ENCODE measurements at places on chromosomes 11 and 22. TPM values are rescaled to one million over a fixed set of nuclear protein-coding genes. Genes with fewer than 3 reads are reported as not detected.

DNA sequence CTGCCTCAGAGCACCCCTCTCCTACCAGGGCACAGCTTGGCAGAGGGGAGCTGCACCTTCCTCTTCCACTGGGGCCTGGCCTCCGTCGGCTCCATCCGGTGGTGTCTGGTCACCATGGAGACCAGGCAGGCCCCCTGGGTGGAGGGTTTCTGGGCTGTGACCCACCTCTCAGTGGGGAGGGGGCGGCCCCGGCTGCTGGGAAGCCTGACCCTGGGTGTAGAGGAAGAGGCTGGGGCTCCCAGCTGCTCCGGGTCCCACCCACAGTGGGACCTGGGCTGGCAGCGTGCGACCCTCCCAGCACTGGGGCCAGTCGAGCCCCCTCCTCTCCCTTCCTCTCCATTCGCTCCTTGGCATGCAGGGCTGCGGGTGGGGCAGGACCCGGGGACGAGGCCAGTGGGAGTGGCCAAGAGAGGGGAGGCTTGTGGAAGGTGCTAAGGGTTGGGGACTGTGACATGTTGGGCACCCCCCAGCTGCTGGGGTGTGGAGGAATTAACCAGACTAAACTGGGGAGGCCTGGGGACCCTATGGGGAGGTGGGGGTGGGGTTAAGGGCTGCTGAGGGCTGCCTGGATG is 46.8 kb downstream of the BRSK2 start:
- DNase-seq = no peak
- peaks cover 8% of the 10 kb centered on the region for H3K4me1 ChIP-seq
- peaks cover 8% of the 10 kb centered on the region for H3K27me3 ChIP-seq
- no peak overlapping the region for H3K27ac ChIP-seq
- no peaks in the 10 kb centered on the region for H3K36me3 ChIP-seq
- no peak overlapping the region for H3K4me3 ChIP-seq

- H3K4me3 ChIP-seq = no peak overlapping the region
- no peaks in the 10 kb centered on the region for H3K36me3 ChIP-seq
- DNase-seq = no peak
Observed at GRCh38 chr11:73382747-73383146, 6.5 kb downstream of the RELT start.

- peak; percentile 55 for DNase-seq
- H3K36me3 ChIP-seq = no peaks in the 10 kb centered on the region
- no peak overlapping the region for H3K4me3 ChIP-seq
- H3K27ac ChIP-seq = peak overlapping the region; percentile 58
- H3K4me1 ChIP-seq = peaks cover 27% of the 10 kb centered on the region
Observed at GRCh38 chr11:75383246-75383645, 16.1 kb upstream of the RPS3 start.

GRCh38 chr11:1373536-1374214 is 16.1 kb upstream of the BRSK2 start:
- no peaks in the 10 kb centered on the region for H3K4me1 ChIP-seq
- H3K4me3 ChIP-seq = no peak overlapping the region
- H3K36me3 ChIP-seq = no peaks in the 10 kb centered on the region
- no peak for DNase-seq

DNA sequence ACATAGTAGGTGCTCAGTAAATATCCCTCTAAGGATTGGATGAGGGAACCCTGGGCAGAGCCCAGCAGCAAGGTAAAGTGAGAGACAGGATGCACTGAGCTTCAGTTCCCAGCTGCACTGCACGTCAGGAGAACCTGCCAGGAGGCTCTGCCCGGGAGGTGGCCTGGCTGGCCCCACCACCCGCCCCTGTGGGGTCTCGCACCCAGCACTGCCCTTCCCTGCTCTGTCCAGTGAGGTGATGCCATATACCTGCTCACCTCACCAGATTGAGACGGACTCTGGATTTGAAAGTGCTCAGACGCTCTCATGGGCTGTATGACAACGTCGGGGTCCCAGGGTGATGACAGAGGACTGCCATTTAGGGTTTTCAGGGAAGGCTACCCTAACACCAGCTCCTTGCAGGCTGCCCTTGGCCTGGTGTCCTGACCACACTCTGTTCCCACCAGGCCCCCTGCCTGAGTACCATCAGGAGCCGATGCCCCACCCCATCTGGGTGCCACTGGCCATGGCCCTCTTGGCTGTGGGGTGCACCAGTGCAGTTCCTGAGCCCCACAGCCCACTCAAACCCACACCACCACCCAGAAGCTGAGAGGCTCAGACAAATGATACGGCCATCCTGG is 61.7 kb upstream of the FGF3 start:
- no peak overlapping the region for H3K4me3 ChIP-seq
- H3K27ac ChIP-seq = no peak overlapping the region
- peak; percentile 43 for DNase-seq
- H3K27me3 ChIP-seq = no peaks in the 10 kb centered on the region
- H3K4me1 ChIP-seq = no peaks in the 10 kb centered on the region

DNA sequence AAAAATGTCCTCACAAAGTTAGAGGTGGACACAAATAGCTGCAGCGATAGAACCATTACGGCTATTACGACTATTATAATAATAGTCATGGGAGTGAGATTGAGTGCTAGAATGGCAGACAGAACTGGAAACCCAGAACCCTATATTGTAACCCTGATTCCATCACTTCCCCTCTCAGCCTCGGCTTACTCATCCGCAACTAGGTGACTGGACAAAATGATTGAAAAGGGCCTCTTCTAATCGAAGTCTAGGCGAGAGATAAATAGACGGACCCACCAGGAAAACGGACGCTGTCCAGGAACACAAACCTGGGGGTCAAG is 629 bp downstream of the PSMA1 start:
- no peak for DNase-seq
- peaks cover 18% of the 10 kb centered on the region for H3K4me1 ChIP-seq
- peak overlapping the region; percentile 96 for H3K27ac ChIP-seq
- peaks cover 14% of the 10 kb centered on the region for H3K36me3 ChIP-seq
- H3K27me3 ChIP-seq = no peaks in the 10 kb centered on the region

DNA sequence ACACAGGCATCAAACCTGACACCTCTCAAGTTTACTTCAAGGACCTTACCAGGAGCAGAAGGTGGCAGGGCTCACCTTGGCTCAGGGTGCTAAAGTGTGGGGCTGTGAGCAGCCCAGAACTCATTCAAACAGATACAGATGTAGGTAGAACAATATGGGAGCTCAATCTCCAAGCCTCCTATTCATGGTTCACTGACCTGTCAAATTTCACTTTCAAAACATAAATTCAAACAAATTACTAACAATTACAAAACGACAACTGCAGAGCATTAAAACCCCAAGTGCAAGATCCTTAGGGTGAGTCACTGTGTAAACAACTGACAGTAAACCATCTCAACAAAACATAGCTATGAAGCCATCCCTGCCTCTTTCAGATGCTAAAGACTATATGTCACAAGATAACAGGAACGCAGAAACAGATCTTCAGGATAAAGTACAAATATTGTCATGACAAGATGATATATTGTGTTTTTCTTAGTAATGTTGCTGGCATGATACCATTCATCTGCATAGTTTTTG is 303.5 kb upstream of the ANO3 start:
- H3K27me3 ChIP-seq = no peaks in the 10 kb centered on the region
- no peak overlapping the region for H3K27ac ChIP-seq
- no peak overlapping the region for H3K4me3 ChIP-seq
- no peaks in the 10 kb centered on the region for H3K4me1 ChIP-seq
- no peaks in the 10 kb centered on the region for H3K36me3 ChIP-seq

GRCh38 chr11:38278457-38279141 is 1680.6 kb upstream of the RAG2 start:
- H3K36me3 ChIP-seq = no peaks in the 10 kb centered on the region
- peak; percentile 82 for DNase-seq
- H3K4me1 ChIP-seq = no peaks in the 10 kb centered on the region
- H3K27me3 ChIP-seq = no peaks in the 10 kb centered on the region
- H3K4me3 ChIP-seq = no peak overlapping the region

E2F8 gene
- 1.6 TPM for total RNA-seq

UBQLN3 gene
- 0.30 TPM for total RNA-seq

TNNT3 gene
- total RNA-seq = not detected

CLDN5 gene
- 198 TPM for total RNA-seq

PAK1 gene
- total RNA-seq = 33.4 TPM

MCAM gene
- 39.8 TPM for total RNA-seq

KRTAP5-9 gene
- total RNA-seq = not detected

OR52K1 gene
- 0.03 TPM for total RNA-seq

OR2AG1 gene
- total RNA-seq = not detected

HRAS gene
- 66.4 TPM for total RNA-seq

ANGPTL5 gene
- total RNA-seq = 0.09 TPM

RIMBP3B gene
- total RNA-seq = not detected

GRIA4 gene
- total RNA-seq = not detected

Data from upper lobe of left lung (tissue), 6 donors.